NCI-H446 treated with DMSO at 0.1 percent for 48 hours (cell line): ENCODE measurements at places on chromosomes 2 and 18.

GRCh38 chr2:3805201-3805939 is 102.0 kb downstream of the DCDC2C start:
- DNase-seq, result no peak

GRCh38 chr2:41707790-41708451 is 339.9 kb upstream of the PKDCC start:
- no peak for DNase-seq

DNA sequence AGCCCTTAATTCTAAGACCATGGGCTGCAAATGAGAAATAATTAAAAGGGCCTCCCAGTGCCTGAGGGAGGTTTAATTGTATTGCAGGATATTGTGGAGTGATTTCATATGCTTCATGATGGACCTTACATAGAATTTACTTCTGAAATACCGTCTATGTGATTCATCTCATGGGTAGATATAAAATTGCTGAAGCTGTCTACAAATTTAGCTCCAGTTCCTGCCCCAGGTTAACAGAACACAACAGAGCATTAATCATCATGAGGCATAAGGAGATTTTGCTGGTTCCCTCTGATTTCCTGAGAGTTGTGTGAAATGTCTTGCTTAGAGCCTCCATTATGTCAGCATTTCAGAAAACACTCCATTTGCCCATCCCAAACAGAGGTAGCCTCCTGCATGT is 770 bp downstream of the UPP2 start:
- no peak for DNase-seq

DNA sequence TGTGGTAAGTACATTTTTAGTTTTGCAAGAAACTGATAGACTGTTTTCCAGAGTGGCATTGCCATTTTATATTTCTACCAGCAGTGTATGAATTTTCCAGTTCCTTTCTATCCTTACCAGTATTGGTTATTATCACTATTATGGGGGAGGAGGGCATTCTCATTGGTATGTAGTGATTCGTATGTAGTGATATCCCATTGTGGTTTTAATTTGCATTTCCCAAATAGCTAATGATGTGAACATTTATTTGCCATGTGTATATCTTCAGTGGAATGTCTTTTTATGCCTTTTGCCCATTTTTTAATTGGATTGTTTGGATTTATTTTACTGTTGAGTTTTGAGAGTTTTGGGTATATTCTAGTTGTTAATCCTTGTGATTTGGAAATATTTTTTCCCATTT is 16.9 kb downstream of the EIF5B start:
- DNase-seq, result no peak

- no peak for DNase-seq
Observed at GRCh38 chr2:167181134-167181533, 292.9 kb downstream of the XIRP2 start.

DNA sequence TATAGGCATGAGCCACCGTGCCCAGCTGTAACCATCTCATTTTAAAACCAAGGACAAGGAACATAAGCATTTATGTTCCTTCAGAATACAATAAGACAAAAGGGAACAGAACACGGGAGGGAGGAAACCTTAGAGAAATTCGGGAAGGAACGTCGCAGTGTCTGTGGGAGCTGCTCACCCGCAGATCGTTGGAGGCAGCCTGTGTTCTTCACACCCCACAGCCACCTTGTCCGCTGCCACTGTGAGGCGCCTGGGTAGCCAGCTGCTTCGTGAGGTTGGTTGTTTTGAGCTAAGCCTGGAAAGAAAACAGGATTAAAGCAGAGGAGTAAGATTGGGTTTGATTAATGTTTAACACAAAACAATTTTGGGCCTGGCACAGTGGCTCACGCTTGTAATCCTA is 250.0 kb downstream of the FHOD3 start:
- no peak for DNase-seq

DNA sequence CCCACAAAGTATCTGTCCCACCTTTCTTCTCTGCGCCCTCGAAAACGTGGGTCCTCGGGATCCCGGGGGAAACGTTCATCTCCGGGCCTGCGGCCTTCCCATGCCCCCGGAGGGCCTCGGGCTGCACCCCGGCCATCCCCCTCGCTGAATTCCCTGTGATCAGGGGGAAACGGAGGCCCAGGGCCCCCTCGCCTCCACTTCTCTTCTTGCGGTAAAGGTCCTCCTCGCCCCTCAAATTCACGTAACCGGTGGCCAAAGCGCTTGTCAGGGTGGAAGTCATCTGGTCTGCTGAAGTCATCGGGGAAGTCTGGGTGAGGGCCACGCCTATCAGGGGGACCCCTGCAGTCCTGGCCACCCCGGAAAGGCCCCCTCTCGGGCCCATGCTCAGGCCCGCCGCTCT is 12.3 kb downstream of the SFT2D3 start:
- DNase-seq, result no peak

GRCh38 chr2:101540518-101540917 is 65.6 kb upstream of the RFX8 start:
- DNase-seq, result no peak

DNA sequence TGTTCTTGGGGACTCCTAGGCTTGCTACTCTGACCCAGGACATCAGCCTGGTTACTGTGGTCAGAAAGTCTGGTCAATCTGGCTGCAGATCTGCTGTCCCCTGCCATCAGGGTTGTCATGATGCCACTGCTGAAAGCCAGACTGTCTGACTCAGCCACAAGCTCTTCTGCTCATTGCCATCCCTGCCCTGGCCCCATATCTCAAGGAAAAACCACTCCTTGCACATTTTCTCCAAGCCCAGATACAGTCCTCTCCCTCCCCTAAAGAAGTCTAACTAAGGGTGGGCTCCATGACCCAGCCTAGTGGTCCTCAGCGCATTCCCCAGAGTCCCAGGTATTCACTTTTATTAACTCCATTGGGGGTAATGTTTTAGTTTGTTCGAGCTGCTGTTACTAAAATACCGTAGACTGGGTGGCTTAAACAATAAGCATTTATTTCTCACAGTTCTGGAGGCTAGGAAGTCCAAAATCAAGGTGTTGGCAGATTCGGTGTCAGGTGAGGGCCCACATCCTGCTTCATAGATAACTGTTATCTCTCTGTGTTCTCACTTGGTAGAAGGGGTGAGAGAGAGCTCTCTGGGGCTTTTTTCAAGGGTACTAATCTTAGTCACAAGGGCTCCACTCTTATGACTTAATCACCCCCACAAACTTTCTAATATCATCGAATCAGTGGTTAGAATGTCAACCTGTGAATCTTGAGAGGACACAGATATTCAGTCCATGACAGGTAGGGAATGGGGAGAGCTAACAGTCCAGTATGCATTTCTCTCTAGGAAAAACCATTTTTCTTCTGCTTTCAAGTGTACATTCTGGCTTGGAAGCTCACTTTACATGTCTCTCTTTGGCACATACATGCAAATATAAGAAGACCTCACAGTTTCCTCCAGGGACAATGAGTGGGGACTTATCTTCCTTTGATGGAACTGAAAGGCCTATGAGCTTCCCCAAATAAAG is 94.8 kb upstream of the CXCR4 start:
- no peak for DNase-seq

GRCh38 chr2:48397846-48398245 is 132.1 kb upstream of the STON1 start:
- no peak for DNase-seq

GRCh38 chr2:8538931-8539621 is 142.8 kb upstream of the ID2 start:
- DNase-seq, result no peak

GRCh38 chr2:72103161-72103560 is 44.5 kb downstream of the CYP26B1 start:
- no peak for DNase-seq
